Femur (tissue), 1 donor: ENCODE measurements at places on chromosomes 2 and 18.

GRCh38 chr18:63951302-63951705 is 2.2 kb downstream of the HMSD start:
- no peak for DNase-seq

DNA sequence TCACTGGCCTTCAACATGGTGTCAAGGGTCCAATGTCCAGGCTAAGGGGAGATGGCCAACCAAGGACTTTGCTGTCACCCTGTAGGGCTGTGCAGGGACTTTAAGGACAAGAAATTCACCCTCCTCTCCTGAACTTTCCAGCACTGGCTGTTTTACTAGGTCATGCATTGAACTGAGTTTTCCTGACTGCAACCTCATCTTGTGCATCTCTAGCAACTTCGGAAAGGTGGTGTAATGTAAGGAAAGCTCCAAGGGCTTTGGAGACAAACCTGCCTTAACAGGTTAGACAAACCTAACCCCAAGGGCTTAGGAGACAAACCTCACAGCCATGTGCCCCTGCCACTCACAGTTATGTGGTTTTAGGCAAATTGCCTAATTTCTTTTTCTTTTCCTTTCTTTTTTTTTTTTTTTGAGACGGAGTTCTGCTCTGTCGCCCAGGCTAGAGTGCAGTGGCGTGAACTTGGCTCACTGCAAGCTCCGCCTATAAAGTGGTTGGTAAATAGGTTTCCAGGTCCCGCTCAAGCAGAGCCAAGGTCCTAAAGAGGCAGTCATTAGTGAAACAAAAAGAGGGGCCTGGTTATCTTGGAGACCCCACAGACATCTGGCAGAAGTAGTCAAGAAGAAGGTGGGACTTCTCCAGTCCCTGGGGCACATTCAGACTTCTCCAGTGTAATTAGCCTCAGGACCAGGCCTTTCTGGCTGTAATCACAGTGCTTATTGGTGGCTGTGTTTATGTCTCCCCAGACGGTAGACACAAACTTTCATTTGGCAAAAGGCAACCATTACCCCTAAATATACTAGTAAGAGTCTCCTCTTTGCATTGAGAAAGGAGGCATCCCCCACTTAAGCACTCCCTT is 37.6 kb upstream of the PMAIP1 start:
- no peak for DNase-seq

- DNase-seq: no peak
These were observed 324.5 kb upstream of the THUMPD2 start for GRCh38 chr2:40103590-40103989.

- no peak for DNase-seq
These were observed 151.6 kb downstream of the DTNB start for GRCh38 chr2:25521665-25522387.

- DNase-seq: no peak
These were observed 166.7 kb downstream of the MYT1L start for GRCh38 chr2:2164326-2164917.

GRCh38 chr2:33018271-33018670 is 71.5 kb downstream of the LTBP1 start:
- DNase-seq: no peak

DNA sequence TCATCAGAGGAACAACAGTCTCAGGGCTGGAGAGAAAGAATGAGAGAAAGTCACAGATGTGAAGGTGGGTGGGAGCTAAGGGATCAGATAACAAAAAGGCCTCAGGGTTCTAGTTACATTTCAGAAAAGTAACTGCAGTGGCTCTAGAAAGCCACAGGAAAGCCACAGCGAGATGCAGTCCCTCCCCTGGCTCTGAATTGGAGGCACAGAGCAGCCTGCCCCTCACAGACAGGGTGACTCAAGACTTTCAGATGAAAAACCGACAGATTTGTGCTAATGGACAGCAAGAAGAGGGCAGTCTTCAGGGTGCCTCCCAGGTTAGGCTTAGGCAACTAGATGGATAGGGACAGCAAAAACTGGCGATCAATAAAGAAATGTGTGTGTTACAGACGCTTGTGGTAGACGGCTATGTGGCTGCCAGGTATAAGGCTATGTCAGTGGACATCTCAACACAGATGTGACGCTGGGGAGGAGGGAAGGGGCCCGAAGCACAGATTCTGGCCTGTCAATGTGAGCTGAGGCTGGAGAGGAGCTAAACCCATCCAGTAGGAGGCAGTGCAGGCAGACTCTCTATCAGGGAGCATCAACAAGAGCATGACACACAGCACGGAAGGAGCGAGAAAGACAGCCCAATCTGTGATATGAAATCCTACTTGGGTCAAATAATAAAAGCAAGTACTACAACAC is 26.2 kb downstream of the UNC50 start:
- DNase-seq: no peak

- no peak for DNase-seq
These were observed 137.9 kb downstream of the CDH2 start for GRCh38 chr18:28039078-28039477.

DNA sequence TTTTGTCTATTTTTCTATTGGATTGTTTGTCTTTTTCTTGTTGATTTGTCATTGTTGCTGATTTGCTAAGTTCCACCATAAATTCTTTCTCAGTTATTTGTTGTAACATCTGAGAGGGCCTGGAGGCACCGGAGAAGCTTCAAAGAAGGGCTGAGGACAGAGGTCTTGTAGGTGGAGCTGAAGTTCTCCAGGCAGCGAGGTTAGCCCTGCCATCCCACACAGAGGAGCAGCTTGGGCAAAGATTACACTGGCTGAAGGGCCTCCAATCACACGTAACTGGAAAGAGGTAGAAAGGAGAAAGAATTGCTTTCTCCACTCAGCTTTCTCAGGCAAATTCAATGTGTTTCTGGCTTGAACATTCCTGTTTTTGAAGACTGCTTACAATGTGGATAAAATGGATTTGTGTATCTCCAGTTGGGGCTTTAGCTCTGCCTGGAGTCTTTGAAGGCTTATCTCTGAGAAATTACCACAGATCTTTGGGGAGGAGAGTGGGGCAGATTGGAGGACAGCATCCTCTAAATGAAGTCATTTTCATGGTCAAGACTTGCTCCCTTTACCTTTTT is 21.1 kb upstream of the EMILIN2 start:
- no peak for DNase-seq

GRCh38 chr18:65768120-65768778 is 17.4 kb downstream of the CDH7 start:
- no peak for DNase-seq

DNA sequence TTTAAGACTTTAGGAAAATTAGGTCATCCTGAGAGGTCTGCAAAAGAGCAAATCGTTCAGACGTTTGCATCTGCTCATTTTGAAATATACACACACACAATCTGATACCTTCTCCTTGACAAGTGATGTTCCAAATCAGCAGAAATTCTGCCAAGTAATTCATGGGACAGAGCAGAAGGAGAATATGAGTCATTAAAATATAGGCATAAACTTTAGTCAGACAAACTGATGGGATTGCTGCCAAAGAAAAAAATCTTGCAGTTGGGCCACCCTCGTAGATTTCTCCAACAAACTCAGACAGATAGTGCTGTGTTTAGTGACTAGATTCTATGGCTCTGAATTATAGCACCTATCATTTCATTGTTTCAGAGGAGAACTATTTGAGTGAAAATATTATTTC is 336.3 kb downstream of the NYAP2 start:
- peak; percentile 19 for DNase-seq

GRCh38 chr2:197309691-197310231 is 819 bp downstream of the ANKRD44 start:
- peak; percentile 53 for DNase-seq

GRCh38 chr18:78699499-78699898 is 280.1 kb upstream of the SALL3 start:
- DNase-seq: no peak

DNA sequence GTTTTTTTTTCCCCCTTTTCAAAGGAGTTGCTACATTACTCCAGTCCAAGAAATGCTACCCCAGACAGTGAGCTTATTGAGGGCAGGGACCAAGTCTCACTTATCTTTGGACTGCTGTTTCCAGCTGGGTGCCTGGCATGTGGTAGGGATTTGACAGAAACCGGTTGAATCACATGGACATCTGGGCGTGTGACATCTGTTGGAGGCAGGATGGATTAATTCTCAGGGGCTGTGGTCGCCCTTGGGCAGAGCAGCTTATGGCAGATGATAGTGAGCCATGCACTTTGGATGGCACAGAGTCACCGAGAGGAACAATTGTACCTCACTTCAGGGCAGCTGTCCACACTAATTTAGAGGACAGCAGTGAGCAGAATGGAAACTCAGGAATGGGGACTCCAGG is 254.6 kb upstream of the ID2 start:
- no peak for DNase-seq

DNA sequence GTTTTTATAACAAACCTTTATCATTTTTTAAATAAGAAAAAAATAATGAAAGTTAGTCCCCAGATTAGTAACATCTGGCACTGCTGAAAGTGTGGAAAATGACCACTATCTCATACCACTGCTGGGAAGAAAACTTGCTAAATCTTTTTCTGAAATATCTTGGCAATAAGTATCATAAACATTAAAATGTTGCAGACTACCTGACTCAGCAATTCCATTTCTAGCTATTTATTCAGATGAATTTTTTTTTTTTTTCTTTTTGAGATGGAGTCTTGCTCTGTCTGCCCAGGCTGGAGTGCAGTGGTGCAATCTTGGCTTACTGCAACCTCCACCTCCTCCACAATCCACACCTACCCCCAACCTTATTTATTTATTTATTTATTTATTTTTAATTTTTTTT is 35.3 kb upstream of the SOS1 start:
- no peak for DNase-seq

DNA sequence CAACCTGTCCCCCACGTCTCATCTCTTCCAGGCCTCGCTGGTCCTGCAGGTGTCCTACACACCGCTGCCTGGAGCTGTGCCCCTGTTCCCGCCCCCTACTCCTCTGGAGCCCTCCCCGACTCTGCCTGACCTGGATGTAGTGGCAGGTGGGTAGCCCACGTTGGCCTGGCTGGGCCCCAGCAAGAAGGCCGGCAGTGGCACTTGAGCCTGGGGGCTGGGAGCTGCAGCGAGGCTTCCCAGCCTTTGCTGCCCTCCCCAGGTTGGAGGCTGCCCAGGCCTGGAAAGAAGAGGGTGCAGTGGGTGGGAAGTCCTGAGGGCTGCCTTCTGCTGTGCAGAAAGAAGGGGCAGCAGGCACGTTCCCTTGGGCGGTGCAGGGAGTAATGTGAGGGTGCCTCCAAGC is 58.4 kb downstream of the DYSF start:
- DNase-seq: no peak

- DNase-seq: peak; percentile 70
These were observed 85.4 kb upstream of the ATG16L1 start for GRCh38 chr2:233165895-233166661.

- peak; percentile 28 for DNase-seq
These were observed 10.2 kb downstream of the SP3 start for GRCh38 chr2:173955004-173955403.

- no peak for DNase-seq
These were observed 5.2 kb downstream of the TTC39C start for GRCh38 chr18:24019641-24020331.

GRCh38 chr2:69605284-69605683 is 38.3 kb downstream of the AAK1 start:
- DNase-seq: no peak

DNA sequence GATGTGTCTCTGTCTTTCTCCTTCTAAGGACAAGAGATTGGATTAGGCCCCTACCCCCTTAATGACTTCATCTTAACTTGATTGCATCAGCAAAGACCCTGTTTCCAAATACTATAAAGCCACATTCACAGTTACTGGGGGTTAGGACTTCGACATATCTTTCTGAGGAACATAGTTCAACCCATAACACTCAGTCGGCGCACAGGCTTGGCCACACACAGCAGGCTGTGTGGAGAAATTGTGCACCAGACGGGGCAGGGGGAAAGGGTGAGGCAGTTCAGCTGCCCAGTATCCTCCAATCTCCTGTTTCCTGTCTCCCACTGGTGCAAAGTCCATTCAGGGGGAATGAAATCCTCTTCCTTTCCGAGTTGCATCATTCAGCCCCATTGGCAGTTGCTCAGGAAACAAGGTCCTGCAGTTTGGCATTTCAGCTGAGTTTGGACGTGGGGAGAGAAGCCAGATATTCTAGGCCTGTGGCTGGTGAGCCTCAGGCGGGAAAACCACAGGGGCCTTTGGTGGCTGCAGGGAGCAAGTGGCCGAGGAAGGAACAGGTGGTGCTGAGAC is 9.4 kb upstream of the RAPGEF4 start:
- no peak for DNase-seq

DNA sequence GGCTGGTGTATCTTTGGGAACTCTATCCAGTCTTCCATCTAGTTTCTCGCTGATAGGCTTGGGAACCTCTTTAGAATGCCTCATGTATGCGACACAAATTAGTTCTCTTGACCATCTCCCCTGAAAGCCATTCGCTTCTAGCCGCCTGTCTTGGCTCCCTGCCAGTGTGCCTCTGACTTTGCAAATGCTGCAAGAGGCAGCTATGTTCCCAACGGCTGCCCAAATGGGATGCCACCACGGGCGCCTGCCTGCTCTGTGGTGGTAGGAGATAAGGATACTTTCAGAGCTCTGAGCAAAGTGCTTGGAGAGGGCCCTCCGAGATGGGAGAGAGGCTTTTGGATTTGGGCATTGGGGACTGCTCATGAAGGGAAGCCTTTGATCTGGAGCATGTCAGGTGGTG is 77.7 kb upstream of the IGFBP5 start:
- peak; percentile 58 for DNase-seq

DNA sequence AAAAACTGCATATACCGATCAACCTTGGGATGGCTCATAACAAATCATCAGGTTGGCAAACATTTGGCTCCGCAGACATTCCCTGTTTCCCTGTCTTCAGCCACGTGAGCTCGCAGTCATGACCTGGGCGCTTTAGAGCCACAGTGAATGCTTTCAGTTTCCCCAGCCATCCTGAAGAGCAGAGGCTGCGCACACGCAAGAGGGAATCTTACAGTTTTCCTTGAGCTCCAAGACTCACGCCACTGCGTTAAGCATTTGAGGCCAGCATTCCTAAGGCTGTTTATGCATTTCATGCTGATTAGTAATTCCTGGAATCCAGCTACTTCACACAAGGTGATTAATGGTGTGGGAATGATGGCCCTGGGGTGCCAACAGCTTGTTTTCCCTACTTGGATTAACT is 95.1 kb downstream of the MTCL1 start:
- DNase-seq: no peak

DNA sequence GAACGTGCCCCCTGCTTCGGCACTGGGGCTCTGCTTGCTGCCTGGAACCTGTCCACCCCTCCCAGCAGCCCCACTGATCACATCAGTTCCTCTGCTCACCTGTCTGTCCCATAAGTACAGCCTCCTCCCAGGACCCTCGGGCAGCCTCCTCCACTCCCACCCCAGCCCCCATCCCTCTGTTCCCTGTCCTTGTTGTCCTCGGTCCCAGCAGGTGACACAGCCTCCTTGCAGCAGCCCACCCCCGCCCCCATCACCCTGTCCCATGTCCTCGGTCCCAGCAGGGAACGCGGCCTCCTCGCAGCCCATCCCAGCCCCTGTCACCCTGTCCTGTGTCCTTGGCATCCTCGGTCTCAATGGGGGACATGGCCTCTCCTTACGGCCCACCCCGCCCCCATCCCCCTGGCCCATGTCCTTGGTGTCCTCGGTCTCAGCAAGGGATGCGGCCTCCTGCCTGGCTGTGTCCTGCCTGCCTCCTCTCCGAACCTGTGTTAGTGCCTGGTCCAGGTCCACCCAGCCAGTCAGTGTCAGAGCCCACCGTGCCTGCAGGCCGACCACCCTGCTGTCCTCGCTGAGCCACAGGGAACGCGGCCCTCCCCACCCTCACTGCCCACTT is 4.3 kb upstream of the OTOS start:
- DNase-seq: no peak

GRCh38 chr2:43068041-43068533 is 158.3 kb downstream of the ZFP36L2 start:
- no peak for DNase-seq

GRCh38 chr18:49910986-49911385 is 97.7 kb upstream of the ACAA2 start:
- no peak for DNase-seq

GRCh38 chr2:36423619-36424120 is 68.1 kb downstream of the CRIM1 start:
- no peak for DNase-seq
